ENCODE measurements at places on chromosomes 16 and 17. TPM values are rescaled to one million over a fixed set of nuclear protein-coding genes. Genes with fewer than 3 reads are reported as not detected.

The TMEM235 gene
- total RNA-seq = not detected

The ERCC4 gene
- total RNA-seq = 6.2 TPM

The TVP23A gene
- total RNA-seq = not detected

The SOX9 gene
- total RNA-seq = 2.4 TPM

The CCL16 gene
- not detected for total RNA-seq

The UBTF gene
- 25.1 TPM for total RNA-seq

The KRTAP4-6 gene
- not detected for total RNA-seq

The PERCC1 gene
- total RNA-seq = not detected

The TBC1D3 gene
- total RNA-seq = not detected
